ENCODE measurements at places on chromosomes 16 and 17.

- DNase-seq = no peak
Measured at GRCh38 chr17:73987845-73988509, 215.5 kb upstream of the RPL38 start.

GRCh38 chr17:68853036-68853435 lies 102.2 kb downstream of the ABCA8 start:
- DNase-seq = no peak

DNA sequence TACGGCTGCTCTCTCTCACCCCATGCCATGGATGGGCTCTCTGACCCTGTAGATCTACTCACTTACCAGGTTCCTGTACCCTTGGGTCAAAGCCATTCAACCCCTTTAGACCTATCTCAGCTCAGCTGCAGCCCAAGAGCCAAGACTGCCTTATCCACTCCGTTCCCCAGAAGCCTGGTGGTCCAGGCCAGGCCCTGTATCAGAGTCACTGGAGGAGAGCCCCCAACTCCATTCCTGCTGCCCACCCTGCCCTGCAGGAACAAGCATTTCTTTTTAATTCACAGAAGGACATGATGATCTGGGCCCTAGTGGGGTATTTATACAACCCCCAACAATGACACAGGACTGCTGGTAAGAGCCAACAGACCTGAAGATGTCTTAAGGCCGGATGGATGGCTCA lies 76.8 kb downstream of the AIPL1 start:
- no peak for DNase-seq

DNA sequence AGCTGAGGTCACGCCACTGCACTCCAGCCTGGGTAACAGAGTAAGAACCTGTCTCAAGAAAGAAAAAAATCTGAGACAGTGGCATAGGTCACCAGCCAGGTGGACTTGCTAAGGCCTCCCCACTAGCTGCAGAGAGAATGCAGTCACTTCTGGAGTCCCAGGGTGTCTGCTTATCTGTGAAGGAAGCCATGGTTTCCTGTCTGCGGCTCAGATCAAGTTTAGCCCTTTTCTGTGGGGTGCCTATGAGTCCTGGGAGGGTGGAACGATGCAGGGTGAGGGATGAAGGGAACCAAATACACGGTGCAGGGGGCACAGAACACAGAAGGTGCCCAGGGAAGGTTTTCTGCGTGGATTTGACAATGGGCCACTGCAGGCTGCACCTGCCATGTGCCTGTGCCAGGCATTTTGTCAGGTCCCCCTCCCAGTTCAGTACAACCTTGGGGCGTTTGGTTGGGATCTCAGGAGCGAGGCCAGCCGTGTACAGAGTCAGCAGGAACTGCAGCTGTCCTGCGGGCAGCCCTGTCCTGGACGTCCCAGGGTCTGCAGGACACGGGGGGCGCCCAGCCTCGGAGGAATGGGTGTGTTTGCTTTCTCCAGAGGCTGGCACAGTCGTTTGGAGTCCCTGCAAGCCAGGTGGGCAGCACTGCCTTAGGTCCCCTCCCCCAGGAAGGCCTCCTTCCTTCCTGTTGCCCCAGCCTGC lies 41.8 kb downstream of the RAB11FIP4 start:
- DNase-seq = no peak

GRCh38 chr17:61966191-61966590 lies 38.4 kb upstream of the INTS2 start:
- no peak for DNase-seq

DNA sequence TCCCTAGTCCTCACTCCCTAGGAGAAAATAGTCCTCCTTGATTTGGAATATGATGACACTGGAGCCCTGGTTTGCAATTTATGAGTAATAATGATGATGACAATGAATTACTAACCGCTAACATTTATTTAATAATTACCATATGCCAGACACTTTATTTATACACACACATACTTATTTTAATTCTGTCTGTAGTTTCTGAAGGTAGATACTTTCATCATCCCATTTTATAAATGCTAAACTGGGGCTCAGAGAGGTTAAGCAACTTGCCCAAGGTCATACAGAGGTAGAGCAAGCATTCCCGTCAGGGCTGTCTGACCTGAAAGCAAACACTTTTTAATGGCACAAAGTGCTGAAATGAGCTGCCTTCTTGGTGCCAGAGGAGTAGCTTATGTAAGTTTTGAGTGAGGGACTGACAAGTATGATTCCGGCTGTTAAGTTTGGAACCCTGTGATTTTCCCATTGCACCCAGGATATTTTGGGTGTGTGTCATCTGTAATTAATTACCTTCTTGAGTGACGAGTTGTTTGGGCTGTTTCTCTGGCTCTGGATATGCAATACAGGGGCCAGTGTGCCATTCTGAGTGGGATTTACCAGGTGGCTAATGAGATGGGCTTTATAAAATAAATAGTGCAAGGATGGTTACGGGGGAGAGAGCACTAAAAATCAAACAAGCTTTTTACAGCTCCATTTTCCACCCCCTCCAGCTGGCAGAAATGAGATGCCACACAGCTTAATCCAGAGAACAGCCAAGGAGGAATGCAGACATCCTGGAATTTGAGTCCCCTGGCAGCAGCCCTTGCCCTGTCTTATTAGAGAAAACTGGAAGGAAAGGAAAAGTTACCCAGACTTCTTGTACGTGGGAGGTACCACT lies 211.8 kb downstream of the SNX29 start:
- DNase-seq = peak; percentile 54

- DNase-seq = no peak
Measured at GRCh38 chr16:15781650-15782049, 75.2 kb downstream of the MYH11 start.

- no peak for DNase-seq
Measured at GRCh38 chr17:41736983-41737679, 2.7 kb upstream of the HAP1 start.

DNA sequence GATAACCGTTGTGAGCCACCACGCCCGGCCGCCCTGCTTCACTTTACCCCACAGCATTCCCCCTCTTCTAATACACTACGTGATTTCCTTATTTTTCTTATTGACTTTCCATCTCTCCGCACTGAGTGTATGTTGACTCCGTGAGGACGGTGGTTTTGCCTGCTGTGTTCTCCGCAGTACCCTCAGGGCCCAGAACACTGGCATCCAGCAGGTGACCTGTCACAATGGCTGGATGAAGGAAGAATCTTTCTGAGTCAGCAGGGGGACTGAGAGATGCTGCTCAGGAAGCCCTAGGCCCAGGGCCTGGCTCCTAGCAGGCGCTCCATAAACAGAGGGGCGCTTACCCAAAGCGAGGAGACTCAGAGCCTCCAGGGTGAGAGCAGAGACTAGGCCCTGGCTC lies 79.5 kb downstream of the RTN4RL1 start:
- peak; percentile 14 for DNase-seq

GRCh38 chr17:16878084-16878483 lies 93.8 kb downstream of the TNFRSF13B start:
- DNase-seq = no peak

DNA sequence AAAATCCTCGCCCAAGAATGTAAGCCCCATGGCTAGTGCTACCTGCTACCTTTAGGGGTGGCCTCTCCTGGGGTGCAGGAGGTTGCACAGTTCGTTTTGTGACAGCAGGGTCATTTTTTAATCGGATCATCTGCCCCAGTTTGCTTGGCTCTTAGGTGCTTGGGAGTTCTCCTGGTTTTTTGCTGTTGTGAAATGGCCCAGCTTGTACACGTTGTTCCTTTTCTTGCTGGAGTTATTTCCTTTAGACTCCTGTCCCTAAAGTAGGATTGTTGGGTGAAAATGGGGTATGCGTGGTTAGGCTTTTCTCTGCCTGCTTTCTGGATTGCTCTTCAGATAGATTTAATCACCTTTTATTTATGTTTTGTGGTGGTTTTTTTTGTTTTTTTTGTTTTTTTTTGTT lies 25.8 kb downstream of the ABCC1 start:
- DNase-seq = no peak

GRCh38 chr17:72711521-72712310 lies 380.8 kb downstream of the SLC39A11 start:
- no peak for DNase-seq

GRCh38 chr17:231966-232807 lies 50.7 kb upstream of the DOC2B start:
- DNase-seq = no peak

DNA sequence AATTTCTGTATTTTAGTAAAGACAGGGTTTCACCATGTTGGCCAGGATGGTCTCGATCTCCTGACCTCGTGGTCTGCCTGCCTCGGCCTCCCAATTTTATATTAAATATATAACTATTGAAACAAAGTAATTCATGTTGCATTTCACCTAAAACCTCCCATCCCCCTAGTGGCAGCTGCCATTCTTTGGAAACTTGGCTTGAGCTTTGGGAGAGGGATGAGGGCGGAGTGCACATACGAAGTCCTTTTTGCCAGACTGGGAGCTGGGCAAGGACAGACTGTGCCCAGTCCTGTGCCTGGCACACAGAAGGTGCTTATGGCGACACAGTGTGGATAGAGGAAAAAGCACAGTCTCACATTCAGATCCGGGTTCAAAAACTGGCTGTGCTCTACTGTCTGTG lies 83.8 kb downstream of the NETO2 start:
- no peak for DNase-seq

- no peak for DNase-seq
Measured at GRCh38 chr17:4317610-4318009, 48.9 kb downstream of the UBE2G1 start.

DNA sequence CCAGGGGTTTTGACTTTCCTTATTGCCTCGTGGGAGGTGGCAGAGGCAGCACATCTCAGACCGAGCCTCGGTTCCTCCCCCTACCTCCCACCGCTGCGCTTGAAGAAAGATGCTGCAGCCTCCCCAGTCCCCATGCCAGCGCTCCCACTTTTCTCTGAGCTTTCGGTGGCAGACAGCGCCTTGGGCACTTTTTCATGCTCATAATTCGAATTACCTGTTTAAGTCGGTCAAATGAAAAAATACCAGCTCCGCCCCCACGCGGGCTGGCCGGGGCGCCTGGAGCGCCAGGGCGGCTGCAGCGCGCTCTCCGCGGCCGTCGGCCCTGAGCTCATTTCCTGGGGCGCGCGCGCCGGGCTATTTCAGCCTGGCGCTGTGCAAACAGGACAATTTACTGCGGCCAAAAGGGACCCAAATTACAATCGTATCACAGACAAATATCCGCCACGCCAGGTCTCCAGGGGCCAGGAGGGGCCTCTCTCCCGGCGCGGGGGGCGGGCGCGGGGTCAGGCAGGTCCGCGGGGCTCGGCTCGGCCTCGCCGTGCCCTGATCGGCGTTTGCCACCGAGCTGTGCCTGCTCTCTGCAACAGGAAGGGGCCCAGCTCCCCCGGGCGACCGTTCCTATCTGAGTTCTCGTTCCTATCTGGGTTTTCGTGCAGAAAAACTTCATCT lies 45.0 kb downstream of the SOST start:
- DNase-seq = no peak

DNA sequence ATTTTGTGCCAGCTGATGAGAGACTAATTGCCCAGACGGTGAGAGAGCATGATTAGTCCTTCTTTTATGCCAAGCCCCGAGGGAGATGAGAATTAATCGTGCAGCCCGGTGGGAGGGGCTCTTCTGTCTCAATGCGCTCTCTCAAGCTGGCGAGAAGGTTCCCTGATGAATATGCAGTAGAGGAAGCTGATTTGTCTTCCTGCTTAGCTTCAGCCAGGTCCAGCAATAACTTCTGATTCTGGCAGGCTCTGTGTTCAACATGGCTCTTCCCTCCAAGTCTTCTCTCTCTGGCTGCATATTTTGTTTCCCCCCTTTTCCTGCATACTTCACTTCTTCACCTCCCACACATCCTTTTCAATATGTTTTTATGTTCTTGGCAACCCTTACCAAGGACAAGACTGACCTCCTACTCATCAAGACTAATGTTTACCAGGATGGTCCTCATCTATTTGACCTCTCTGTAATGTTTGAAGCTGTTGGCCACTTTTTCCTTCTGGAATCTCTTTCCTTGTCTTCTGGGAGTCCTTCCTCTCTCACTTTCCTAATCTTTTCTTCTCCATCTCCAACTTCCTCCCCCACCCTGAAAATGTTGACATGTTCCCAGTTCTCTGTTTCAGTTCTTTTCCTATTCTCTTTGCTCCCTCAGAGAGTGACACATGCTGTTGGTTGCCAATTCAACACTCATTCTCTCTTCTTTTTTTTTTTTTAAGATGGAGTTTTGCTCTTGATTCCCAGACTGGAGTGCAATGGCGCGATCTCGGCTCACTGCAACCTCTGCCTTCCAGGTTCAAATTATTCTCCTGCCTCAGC lies 33.1 kb downstream of the ARL4D start:
- DNase-seq = peak; percentile 42

- DNase-seq = no peak
Measured at GRCh38 chr16:14088155-14088753, 17.1 kb downstream of the MRTFB start.

DNA sequence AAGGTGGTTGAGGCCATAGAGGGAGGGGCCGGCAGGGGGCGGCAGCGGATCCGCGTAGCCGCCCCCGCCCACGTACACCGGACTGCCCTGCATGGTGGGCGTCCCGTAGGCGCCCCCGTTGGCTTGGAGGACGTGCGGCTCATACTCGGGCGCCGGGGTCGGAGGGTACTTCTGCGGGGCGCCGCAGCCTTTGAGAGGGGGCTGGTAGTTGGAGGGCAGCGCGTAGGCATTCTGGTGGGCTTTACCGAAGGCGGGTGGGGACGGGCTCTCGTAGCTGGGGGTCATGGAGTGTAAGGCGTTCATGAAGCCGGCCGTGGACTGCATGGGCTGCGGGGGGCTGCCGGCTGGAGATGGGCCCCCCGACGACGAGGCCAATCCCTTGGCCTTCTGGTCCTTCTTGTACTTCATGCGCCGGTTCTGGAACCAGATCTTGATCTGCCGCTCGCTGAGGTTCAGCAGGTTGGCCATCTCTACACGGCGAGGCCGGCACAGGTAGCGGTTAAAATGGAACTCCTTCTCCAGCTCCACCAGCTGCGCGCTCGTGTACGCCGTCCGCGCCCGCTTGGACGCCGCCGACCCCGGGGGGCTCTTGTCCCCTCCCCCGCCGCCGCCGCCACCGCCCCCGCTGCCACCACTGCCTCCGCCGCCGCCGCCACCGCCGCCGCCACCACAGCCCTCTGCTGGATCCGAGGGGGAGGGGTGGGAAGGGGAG lies 5.7 kb upstream of the HOXB2 start:
- no peak for DNase-seq

GRCh38 chr16:78310990-78311561 lies 211.6 kb downstream of the WWOX start:
- no peak for DNase-seq

GRCh38 chr16:88617268-88618031 lies 20.9 kb upstream of the IL17C start:
- no peak for DNase-seq

DNA sequence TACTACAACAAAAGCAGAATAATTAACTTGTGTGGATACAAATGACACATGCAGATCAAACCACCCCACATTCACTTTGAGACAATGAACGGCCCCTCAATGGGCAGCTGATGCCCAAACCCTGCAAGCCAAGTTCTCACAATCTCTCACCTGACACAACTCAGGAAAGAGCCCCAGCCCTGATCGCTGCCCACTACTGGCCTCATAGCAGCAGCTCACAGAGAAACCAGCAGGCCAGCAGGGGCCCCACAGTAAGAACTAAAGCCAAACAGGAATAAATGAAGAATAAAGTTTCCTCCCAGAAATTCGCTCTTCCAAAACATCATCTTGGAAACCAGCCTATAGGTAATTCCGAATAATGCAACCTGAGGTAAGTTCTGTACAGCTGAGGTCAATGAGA lies 7.7 kb downstream of the AKTIP start:
- DNase-seq = no peak

Data from left hindlimb (tissue), 1 donor.